Right ventricle myocardium inferior (tissue), 1 donor: ENCODE measurements at places on chromosomes 11 and 22. TPM values are rescaled to one million over a fixed set of nuclear protein-coding genes. Genes with fewer than 3 reads are reported as not detected.

GRCh38 chr11:75249704-75250103 is 9.1 kb downstream of the TPBGL start:
- no peak for DNase-seq

Gene FERMT3
- 9.6 TPM for total RNA-seq

DNA sequence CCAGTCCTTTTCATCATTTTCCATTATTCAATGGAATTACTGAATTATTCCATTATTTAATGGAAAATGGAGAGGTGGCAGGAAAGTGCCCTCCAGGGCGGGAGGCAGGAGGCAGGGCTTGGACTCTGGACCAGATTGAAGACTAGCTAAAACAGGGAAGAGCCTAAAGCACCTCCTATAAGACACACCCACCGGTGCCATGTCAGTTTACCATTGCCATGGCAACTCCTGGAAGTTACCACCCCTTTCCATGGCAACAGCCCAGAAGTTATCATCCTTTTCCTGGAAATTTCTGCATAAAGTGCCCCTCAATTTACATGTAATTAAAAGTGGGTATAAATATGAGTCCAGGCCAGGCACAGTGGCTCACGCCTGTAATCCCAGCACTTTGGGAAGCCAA is 443.7 kb downstream of the TBC1D22A start:
- no peak for DNase-seq

DNA sequence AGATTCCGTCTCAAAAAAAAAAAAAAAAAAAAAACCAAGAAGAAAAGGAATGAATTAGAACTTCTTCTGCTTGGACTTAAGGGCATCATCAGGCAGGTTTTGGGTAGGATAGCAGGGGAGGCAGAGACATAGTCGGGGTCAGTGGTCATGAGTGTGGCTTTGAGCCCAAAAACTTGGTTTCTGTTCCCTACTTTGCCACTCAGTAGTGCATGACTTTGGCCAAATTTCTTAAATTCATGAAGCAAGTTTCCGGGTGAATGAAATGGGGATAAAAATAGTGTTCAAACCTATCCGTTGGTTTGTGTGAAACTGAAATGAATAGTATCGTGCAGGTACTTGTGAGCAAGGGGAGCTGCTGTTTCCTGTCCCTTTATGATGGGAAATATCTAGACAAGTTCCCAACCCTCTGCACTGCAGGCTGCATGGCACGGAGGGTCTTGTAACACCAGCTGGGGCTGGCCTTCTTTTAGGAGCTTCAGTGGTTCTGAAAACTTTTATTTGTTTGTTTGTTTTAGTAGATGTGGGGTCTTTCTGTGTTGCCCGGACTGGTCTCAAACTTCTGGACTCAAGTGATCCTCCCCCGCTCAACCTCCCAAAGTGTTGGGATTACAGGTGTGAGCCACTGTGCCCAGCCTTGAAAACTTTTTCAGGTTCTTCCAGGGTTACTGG is 18.4 kb downstream of the NEAT1 start:
- DNase-seq: no peak

- no peak for DNase-seq
Observed at GRCh38 chr22:44561139-44561840, 63.3 kb upstream of the RTL6 start.

GRCh38 chr11:79285756-79286155 is 155.1 kb downstream of the TENM4 start:
- no peak for DNase-seq

Gene CHST1
- 3.2 TPM for total RNA-seq

Gene KCNK7
- total RNA-seq: 0.43 TPM

- DNase-seq: peak; percentile 67
Observed at GRCh38 chr11:95512682-95513081, 276.9 kb downstream of the FAM76B start.
